ENCODE measurements at places on chromosomes 5 and 9.
A peak's percentile ranks its signal among the peaks of the same experiment; 100 is the strongest.

DNA sequence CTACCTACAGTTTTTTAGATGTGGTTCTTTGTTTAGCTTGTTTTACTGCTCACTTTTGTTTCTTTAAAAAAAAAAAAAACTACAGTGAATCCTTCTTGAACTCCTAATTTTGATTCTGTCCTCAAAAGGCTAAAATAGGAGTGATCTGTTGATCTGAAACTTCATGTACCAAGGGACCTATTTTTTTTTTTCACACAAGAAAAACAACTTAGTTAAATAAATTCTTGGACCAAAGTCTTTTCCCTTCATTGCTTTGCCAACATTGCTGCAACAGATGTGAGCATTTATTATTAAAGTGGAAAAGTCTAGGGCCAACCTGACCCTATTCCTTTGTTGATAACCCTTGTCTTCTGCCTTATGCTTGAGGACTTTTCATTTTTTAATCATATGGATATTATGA, 236.8 kb downstream of the ARHGEF28 start:
- no peak for DNase-seq

DNA sequence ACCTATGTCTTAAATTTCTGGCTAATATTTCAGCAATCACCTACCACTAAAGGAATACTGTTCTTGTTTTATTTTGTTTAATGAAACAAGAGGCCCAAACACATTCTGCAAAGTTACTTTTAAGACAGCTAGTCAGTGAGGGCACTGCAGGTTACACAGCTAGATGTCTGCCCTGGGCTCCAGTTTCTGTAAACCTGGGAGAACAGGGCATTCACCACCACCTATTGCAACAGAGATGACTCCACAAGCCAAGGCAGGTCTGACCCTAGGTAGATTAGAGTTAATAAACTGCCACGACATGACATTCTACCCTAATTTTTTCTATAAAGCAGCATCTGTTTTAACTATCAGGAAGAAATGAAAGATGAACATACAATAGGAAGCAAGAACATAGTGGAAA, 90.8 kb downstream of the SLF1 start:
- DNase-seq, result no peak

- no peak for DNase-seq
These were observed 76.0 kb downstream of the CEMIP2 start for GRCh38 chr9:71692337-71692736.

GRCh38 chr9:92660266-92660665, 9.7 kb downstream of the IPPK start:
- no peak for DNase-seq

DNA sequence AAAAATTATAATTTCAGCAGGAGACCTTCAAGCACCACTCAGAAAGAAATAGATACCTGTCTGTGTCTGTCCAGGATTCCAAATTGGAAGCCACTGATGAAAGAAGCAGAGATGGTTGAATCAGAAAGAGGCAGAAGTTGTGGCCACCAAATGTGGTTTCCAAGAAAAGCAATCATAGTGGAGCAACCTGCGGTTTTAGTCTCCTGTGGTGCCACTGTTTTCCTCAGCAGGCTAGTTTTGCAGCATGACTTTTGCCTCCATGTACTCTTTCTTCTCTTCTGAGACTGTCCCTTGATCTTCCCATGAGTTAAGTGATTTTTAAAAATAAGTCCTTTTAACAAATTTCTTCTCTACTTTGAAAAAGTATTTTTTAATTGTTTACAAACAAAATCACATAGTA, 535.8 kb downstream of the CYLC2 start:
- DNase-seq, result no peak

DNA sequence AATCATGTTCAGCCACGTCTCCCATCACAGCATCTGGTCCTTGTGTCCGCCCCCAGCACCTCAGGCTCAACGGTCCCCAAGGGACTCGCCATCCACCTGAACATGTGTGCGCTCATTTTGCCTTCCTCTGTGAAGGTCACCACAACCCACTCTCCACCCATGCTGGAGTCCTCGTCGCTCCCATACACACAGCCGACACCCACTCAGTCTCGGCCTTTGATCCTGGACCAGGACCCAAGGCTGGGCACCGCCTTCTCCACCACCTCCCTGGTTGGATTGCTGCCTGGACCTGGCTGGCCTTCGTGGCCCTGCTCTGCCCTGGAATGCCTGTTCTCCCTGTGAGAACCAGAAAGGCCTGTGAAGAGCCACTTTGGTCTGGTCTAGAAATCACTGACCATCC, 60.3 kb downstream of the UBE2QL1 start:
- no peak for DNase-seq

GRCh38 chr5:1967736-1968135, 85.0 kb upstream of the IRX4 start:
- DNase-seq, result no peak

DNA sequence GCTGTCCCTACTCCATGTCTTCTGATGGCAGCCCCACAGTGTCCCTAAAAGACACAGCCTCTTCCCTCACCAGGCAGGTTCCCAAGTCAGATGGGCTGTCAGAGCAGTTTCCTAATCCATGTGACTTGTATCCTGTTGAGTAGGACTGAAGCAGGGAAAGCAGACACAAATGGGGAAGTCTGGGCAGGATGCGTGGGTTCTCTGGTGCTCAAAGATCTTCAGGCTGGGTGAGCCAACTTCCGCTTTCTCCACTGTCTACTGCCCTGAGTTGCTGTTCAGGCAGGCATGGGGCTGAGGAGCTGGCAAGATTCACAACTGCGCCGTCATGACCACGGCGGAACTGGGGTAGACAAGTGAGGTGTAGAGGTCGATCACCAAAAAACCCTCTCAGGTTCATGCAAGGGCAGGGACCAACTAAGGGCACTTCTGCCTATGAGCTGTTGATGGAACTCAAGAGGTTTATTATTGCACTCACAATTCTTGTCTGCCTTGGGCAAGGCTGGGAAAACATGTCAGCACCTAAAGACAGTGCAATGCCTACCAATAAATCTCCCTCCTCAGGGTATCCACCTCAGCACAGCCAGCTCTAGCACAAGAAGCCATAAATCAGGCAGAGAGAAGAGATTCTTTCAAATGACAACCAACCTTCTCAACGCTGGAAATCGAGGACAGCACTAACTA, 83.4 kb downstream of the RAPGEF1 start:
- DNase-seq, result peak; percentile 71

DNA sequence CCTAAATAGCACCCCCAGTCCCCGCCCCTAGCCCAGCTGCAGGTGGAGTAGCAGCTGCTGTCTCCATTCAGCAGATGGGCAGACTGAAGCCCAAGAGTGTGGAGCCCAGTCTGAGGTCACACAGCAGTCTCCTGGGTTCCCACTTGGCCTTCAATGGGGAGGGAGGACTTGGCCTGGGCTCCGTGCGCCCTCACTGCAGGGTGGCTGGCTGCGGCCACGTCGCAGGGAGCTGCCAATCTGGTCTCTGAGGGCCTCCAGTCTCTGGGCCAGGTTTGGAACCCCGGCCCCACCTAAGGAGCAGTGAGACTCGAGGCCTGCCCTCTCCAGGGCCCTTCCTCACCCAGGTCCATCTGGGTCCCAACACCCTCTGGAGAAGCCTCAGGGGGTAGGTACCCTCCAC, 7.4 kb downstream of the KIF12 start:
- no peak for DNase-seq

DNA sequence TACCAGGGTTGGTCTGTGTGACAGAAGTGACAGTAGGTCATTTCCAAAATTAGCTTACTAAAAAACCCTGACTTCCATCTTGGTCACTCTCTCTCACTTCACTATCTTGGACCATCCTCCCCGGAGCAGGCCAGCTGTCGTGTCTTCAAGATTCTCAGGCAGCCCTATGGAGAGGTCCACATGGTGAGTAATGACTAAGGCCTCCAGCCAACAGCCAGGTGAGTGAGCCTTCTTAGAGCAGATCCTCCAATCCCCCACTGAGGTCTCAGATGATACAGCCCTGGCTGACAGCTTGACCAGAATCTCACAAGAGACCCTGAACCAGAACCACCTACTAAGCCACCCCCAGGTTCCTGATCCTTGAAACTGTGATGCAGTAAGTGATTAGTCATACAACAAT, 92.0 kb downstream of the DCP2 start:
- no peak for DNase-seq

DNA sequence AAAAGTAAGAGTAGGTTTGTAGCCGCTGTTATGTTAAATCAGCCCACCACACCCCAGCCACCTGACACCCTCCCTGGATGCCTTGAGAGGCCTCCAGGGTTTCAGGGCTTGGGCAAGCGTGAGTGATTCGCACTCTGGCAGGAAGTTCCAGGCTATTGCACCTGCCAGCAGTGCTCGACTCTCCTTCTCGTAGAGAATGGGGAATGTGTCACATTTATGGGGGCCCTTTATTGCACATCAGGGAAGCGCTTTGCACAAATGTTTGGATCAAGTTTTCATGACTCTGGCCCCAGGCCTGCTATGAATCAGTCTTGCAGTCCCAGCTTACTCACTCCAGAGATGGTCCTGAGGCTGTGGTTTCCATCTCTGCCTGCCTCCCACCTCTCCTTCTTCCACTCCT, 66.1 kb upstream of the ADRA1B start:
- no peak for DNase-seq

- no peak for DNase-seq
These were observed 175.0 kb downstream of the CARTPT start for GRCh38 chr5:71894091-71894490.
